GM23338 (cell line): ENCODE measurements at places on chromosomes 7 and 10. TPM values are rescaled to one million over a fixed set of nuclear protein-coding genes. Genes with fewer than 3 reads are reported as not detected.

- H3K4me1 ChIP-seq = no peaks in the 10 kb centered on the region
- H3K4me3 ChIP-seq = no peak overlapping the region
- DNase-seq = no peak
Observed at GRCh38 chr7:149223761-149224160, 15.7 kb upstream of the ZNF212 start.

GRCh38 chr10:97067716-97068391, 117.9 kb downstream of the SLIT1 start:
- H3K27ac ChIP-seq = no peak overlapping the region
- H3K4me1 ChIP-seq = peaks cover 6% of the 10 kb centered on the region; the same call in 1 of the 2 replicates
- peak; percentile 68 for DNase-seq
- no peaks in the 10 kb centered on the region for H3K27me3 ChIP-seq

DNA sequence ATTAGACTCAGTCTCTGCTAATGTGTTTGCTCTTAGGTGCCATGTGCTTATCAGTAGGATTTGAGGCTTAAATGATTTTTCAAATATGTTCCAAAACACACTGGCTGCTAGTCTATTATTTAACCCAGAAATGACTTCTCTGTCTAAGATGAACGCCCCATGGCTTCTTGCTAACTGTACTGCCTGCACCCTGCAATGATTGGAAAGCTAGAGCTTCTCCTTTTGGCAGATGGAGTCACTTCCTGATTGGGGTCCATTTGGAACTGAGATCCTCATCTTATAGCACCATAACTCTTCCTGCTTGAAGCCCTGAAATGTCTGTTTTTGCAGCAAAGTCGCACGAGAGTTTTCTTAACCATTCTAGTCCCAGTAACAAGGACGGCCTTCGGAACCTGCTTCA, 186.5 kb upstream of the ADO start:
- DNase-seq = no peak
- H3K27ac ChIP-seq = no peak overlapping the region
- no peaks in the 10 kb centered on the region for H3K27me3 ChIP-seq

DNA sequence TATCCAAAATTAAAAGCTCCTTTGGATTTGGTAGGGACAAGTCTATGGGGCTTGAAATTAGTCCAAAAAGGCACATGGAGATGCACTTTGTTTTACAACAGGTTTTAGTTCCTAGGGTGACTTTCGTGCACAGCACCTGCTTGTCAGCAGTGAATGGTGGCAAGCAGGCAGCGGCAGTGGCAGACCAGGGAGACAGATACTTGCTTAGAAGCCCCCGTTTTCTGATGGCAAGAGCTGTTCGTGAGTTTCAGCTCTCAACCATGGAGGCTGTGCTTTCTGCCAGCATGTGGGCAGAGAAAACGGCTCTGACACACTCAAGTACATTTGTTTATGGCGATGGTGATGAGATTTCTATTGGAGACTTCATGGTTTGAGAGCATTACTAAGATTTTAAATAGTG, 61.7 kb upstream of the SHH start:
- no peaks in the 10 kb centered on the region for H3K27me3 ChIP-seq
- no peak for DNase-seq

The CALML3 gene
- not detected in 2 replicates for total RNA-seq

DNA sequence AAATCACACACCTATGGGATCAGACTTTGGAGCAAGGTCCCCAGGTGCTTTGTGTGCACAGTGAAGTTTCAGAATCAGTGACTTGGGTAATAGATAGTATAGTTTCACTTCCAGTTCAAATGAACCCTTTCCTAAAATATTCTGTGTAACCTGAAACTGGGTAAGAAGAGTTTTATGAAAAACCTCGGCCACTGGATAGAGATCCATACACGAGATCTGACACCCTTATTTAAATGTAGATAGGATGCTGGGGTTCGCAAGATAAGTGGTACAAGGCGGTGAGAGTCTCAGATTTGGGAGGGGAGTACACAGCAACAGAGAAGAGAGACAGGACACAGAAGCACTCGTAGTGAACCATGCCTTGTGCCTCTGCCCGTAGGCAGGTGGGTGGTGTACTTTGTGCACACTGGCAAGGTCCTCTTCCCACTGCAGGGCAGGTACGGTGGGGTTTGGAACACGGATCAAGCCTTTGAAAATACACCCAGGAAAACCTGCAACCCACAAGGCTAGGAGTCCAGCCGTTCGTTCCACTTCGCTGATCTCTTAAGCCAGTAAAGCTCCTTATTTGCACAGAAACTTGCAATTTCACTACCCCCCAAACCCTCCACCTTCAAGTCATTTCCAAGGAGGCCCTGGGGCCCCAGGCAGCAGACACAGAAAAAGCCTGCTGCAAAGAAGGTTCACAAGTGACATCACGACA, 162.8 kb downstream of the USP6NL start:
- H3K4me1 ChIP-seq = peaks cover 10% of the 10 kb centered on the region
- H3K27ac ChIP-seq = no peak overlapping the region
- no peaks in the 10 kb centered on the region for H3K36me3 ChIP-seq
- H3K27me3 ChIP-seq = no peaks in the 10 kb centered on the region
- H3K4me3 ChIP-seq = no peak overlapping the region

The CFTR gene
- 0.78 and 1.2 TPM in 2 replicates for total RNA-seq

DNA sequence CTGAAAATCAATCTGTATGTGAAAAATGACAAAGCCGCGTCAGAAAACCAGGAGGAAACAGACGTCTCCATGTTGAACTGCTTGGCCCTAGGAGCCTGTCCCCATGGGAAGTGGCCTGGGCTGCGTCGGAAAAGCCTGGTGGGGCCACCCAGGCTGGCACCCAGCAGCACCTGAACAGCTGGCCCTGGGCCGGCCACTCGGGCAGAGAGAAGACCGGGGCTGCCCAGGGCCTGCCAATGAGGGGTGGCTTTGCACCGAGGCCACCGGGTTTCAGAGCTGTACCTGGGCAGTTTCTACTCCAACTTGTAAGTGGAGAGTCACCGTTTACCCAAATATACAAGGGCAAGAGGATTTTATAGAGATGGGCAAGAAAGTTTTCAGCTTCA, 1.1 kb upstream of the FUOM start:
- H3K4me3 ChIP-seq = no peak overlapping the region
- H3K27ac ChIP-seq = no peak overlapping the region
- no peak for DNase-seq
- no peaks in the 10 kb centered on the region for H3K4me1 ChIP-seq
- H3K36me3 ChIP-seq = no peaks in the 10 kb centered on the region
- peaks cover 6% of the 10 kb centered on the region; the same call in 1 of the 2 replicates for H3K27me3 ChIP-seq

DNA sequence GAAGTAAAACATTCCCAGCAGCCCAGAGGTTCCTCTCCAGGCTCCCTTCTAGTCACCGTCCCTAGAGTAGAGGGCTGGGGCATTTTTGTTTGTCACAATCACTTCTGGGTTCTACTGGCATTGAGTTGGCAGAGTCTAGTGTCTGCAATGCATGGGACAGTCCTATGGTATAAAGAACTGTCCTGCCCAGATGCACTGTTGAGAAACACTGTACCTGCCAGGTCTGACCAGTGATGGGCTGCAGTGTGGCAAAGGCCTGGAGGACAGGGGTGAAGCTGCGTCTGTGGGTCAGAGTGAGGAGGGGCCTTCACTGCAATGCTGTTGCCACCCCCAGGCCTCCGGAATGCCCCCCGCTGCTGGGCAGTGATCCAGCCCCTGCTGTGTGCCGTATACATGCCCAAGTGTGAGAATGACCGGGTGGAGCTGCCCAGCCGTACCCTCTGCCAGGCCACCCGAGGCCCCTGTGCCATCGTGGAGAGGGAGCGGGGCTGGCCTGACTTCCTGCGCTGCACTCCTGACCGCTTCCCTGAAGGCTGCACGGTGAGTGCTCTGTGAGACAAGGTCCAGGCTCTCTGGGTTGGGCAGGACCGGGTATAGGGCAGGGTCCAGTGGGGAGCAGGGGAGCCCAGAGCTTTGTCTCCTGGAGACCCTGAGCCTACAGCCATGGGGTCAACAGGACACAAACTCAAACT, 14.8 kb downstream of the SMO start:
- H3K27ac ChIP-seq = no peak overlapping the region; the same call in 1 of the 2 replicates
- no peaks in the 10 kb centered on the region for H3K27me3 ChIP-seq
- DNase-seq = no peak
- H3K4me1 ChIP-seq = no peaks in the 10 kb centered on the region

- H3K36me3 ChIP-seq = no peaks in the 10 kb centered on the region
- no peaks in the 10 kb centered on the region for H3K27me3 ChIP-seq
- DNase-seq = no peak
- H3K4me3 ChIP-seq = no peak overlapping the region
Observed at GRCh38 chr7:21364801-21365271, 63.0 kb upstream of the SP4 start.

The TFEC gene
- total RNA-seq = 0.04 TPM in 1 of 2 replicates, not detected in the other

DNA sequence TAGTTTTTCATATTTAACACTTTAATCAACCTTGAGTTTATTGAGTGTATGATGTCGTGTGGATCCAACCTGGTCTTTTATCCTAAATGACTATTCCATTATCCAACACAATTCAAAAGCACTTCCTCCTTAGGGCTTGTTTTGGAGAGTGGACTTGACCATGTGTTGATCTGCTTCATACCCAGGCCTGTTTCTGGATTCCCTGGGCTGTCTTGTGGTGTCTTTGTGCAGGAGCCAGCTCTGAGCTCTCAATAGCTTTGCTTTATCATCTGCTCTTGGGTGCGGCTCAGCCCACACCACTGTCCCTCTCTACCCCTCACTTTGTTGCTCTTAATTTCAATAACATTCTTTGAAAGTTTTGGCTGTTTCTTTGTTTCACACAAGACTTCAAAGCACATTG, 70.9 kb upstream of the CHST15 start:
- H3K36me3 ChIP-seq = no peaks in the 10 kb centered on the region
- H3K27ac ChIP-seq = no peak overlapping the region
- no peaks in the 10 kb centered on the region for H3K27me3 ChIP-seq
- H3K4me3 ChIP-seq = no peak overlapping the region
- peaks cover 13% of the 10 kb centered on the region for H3K4me1 ChIP-seq

DNA sequence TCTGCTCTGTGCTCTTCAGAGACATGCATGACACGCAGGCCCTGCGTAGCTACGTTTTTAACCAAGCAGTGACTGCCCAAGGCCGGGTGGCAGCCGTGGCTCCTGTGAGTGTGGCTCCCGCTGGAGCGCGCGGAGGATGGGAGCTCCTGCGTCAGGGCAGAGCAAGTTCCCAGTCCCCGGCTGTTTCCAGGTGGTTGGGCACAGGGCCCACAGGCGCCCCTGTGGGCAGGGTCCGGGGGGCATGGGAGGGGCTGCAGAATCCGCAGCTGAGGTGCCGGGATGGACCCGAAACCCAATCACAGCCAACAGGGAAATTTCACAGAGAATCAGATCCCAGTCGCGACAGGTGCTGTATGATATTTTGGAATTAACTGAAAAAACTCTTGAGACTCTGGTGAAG, 9.8 kb downstream of the NKX6-2 start:
- H3K27me3 ChIP-seq = no peaks in the 10 kb centered on the region
- no peak overlapping the region for H3K27ac ChIP-seq
- DNase-seq = no peak

- DNase-seq = peak; percentile 84
- H3K27me3 ChIP-seq = no peaks in the 10 kb centered on the region
- H3K27ac ChIP-seq = no peak overlapping the region
- no peaks in the 10 kb centered on the region for H3K36me3 ChIP-seq
- H3K4me3 ChIP-seq = no peak overlapping the region
- H3K4me1 ChIP-seq = no peaks in the 10 kb centered on the region
Observed at GRCh38 chr10:70115948-70116682, 16.5 kb downstream of the AIFM2 start.

The NCF1 gene
- total RNA-seq = 0.49 and 1.0 TPM in 2 replicates

- H3K27me3 ChIP-seq = no peaks in the 10 kb centered on the region
- H3K4me3 ChIP-seq = no peak overlapping the region
- DNase-seq = no peak
- H3K4me1 ChIP-seq = no peaks in the 10 kb centered on the region
Observed at GRCh38 chr7:25615003-25615402, 386.7 kb upstream of the NPVF start.

The PRR15 gene
- total RNA-seq = 15.5 and 17.4 TPM in 2 replicates

- no peaks in the 10 kb centered on the region for H3K4me1 ChIP-seq
- no peaks in the 10 kb centered on the region for H3K36me3 ChIP-seq
- peak; percentile 77 for DNase-seq
- H3K27me3 ChIP-seq = no peaks in the 10 kb centered on the region
Observed at GRCh38 chr7:85554236-85555178, 367.7 kb upstream of the SEMA3D start.

- H3K4me3 ChIP-seq = no peak overlapping the region
- H3K27ac ChIP-seq = no peak overlapping the region
- H3K36me3 ChIP-seq = no peaks in the 10 kb centered on the region
- DNase-seq = no peak
- no peaks in the 10 kb centered on the region for H3K27me3 ChIP-seq
Observed at GRCh38 chr10:86229376-86229775, 137.2 kb downstream of the GRID1 start.

GRCh38 chr10:27578316-27578715, 74.2 kb downstream of the RAB18 start:
- H3K27ac ChIP-seq = no peak overlapping the region
- H3K4me3 ChIP-seq = no peak overlapping the region
- H3K4me1 ChIP-seq = no peaks in the 10 kb centered on the region
- H3K27me3 ChIP-seq = no peaks in the 10 kb centered on the region
- no peak for DNase-seq

GRCh38 chr10:11993834-11994468, 48.7 kb downstream of the UPF2 start:
- H3K4me3 ChIP-seq = no peak overlapping the region
- peaks cover 19% of the 10 kb centered on the region; the same call in 1 of the 2 replicates for H3K36me3 ChIP-seq
- no peaks in the 10 kb centered on the region for H3K27me3 ChIP-seq
- no peaks in the 10 kb centered on the region for H3K4me1 ChIP-seq
- DNase-seq = no peak

The PRSS58 gene
- total RNA-seq = not detected in 2 replicates

DNA sequence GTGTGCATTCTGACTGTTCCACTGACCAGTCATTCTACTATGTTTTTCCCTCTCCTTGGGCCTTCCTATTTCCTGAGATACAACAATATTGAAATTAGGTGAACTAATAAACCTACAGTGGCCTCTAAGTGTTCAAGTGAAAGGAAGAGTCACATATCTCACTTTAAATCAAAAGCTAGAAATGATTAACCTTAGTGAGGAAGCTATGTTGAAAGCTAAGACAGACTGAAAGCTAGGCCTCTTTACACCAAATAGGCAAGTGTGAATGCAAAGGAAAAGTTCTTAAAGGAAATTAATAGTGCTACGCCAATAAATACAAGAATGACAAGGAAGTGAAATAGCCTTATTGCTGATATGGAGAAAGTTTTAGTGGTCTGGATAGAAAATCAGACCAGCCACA, 5.7 kb upstream of the DYNC1I1 start:
- no peak overlapping the region for H3K4me3 ChIP-seq
- H3K27ac ChIP-seq = no peak overlapping the region
- no peaks in the 10 kb centered on the region for H3K4me1 ChIP-seq

The GPR15LG gene
- not detected in 2 replicates for total RNA-seq

The FAM200A gene
- total RNA-seq = 7.9 and 10.2 TPM in 2 replicates

The NT5C2 gene
- 85.4 and 107 TPM in 2 replicates for total RNA-seq

DNA sequence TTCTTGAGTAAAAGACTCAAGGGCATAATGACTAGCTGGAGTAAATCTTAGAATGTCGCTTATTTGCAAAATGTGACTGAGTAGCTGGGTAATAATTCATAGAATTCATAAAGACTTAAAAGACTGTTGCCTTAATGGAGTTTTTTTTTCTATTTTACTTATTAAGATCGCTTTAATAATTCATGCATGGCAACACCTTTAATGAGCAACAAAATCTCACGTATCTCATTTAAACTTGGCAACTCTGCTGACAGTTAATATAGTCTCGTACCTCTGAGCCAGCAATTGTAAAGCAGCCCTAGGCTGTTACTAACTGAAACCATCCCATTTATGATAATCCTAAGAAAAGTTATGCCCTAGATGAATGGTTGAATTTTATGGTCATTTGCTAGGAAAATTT, 87.8 kb upstream of the SLC26A5 start:
- H3K27ac ChIP-seq = no peak overlapping the region
- H3K4me3 ChIP-seq = no peak overlapping the region
- no peaks in the 10 kb centered on the region for H3K4me1 ChIP-seq

The CALU gene
- 179 and 180 TPM in 2 replicates for total RNA-seq

The RET gene
- 6.7 and 9.8 TPM in 2 replicates for total RNA-seq
